Non-pigmented ciliary epithelial cell (primary cell): ENCODE measurements at places on chromosomes 3 and 15.
A peak's percentile ranks its signal among the peaks of the same experiment; 100 is the strongest.

GRCh38 chr3:14208977-14209394 is 30.4 kb downstream of the LSM3 start:
- no peak for DNase-seq

- DNase-seq: no peak
These were observed 4.5 kb upstream of the C15orf39 start for GRCh38 chr15:75197062-75197630.

DNA sequence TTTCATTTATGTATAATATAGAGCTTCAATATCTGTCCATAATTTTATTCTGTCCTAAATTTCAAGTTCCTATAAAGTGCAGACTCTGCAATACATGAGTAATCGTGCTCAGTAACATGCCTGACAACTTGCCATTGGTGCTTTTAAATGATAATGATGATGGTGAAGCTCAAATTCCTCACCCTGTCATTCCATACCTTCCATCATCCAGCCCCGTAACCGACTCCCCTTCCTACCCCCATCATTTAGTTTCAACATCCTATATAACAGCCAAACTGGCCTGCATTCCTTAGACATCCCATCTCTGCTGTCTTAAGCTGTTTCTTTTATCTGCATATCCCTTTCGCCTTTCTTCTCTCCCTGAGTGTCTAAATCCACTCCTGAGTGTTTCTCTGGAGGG is 67.2 kb upstream of the DLG1 start:
- DNase-seq: no peak

- no peak for DNase-seq
These were observed 635.6 kb upstream of the ALCAM start for GRCh38 chr3:104731074-104731473.

- peak; percentile 65 for DNase-seq
These were observed 157.2 kb downstream of the LRRC28 start for GRCh38 chr15:99408236-99409096.

GRCh38 chr3:141960731-141961130 is 84.3 kb downstream of the ATP1B3 start:
- DNase-seq: no peak

- DNase-seq: no peak
These were observed 29.7 kb upstream of the NDUFB4 start for GRCh38 chr3:120566243-120566975.

GRCh38 chr3:10542518-10542917 is 37.1 kb upstream of the ATP2B2 start:
- DNase-seq: no peak

DNA sequence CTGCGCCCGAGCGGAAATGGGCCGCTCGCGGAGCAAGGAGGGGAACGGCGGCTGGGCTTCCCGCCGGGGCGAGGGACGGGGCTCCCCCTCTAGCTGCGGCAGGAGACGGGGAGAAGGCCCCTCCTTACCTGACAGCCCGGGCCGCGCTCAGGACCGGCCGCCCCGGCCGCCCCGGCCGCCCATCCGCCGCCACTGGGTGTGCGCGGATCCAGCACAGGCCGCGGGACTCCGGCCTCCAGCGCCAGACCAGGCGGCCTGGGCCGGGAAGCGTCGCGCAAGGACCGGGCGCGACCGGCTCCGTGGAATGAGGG is 296 bp downstream of the TPRA1 start:
- DNase-seq: no peak

DNA sequence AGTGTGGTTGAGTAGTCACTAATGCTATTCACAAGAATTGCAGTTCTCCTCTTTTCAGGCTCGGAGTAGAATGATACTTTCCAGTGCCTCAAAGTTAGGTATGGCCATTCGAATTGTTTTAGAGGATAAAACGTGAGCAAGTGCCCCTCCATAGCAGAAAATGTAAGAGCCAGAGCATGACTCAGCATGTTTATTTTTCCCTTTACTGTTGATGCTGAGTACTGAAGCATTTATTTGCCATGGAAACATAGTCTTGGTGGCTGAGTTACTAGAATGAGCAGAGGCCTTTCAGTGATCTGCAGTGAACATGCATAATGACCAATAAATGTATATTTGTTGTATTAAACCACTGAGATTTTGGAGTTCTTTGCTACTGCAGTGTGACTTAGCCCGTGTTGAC is 540.6 kb downstream of the NLGN1 start:
- DNase-seq: no peak

DNA sequence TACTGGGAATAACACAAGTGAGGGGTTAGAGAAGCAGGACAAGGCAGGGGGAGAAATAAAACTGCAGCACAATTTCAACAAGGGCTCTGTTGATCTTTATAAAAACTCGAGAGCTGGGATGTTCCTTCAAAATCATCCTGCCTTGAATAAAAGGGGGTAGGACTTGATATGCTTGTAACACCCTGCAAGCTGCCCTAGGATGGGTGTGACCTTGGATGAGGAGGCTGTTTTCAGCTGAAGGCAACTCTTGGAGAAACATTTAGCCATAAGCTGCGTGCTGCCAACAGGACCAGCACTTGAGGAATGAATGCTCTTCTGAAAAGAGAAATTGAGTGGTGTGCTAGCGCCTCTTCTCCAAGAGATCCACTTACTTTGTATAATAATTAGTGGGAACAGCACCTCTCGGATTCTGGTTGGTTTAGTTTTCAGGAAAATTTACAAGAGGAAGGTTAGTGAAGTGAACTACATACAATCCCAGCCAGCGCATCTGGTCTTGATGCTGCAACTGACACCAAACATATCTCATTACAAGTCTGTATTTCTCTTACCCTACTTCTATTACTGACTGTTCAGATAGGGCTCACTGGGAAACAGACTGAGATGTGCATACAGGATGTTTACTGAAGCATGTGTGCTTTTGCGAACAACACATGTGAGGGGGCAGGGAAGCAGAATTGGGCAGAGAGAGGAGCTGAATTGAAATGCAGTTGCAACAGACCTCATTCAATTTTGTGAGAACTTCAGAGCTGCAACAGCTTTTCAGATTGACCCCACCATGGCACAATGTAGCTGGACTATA is 643.0 kb upstream of the GOLIM4 start:
- no peak for DNase-seq

- DNase-seq: no peak
These were observed 260.3 kb upstream of the TPM1 start for GRCh38 chr15:62782071-62782841.

GRCh38 chr3:89762405-89762804 is 655.0 kb downstream of the EPHA3 start:
- DNase-seq: no peak

- DNase-seq: peak; percentile 78
These were observed 125.5 kb downstream of the NSMCE3 start for GRCh38 chr15:29143909-29144635.

DNA sequence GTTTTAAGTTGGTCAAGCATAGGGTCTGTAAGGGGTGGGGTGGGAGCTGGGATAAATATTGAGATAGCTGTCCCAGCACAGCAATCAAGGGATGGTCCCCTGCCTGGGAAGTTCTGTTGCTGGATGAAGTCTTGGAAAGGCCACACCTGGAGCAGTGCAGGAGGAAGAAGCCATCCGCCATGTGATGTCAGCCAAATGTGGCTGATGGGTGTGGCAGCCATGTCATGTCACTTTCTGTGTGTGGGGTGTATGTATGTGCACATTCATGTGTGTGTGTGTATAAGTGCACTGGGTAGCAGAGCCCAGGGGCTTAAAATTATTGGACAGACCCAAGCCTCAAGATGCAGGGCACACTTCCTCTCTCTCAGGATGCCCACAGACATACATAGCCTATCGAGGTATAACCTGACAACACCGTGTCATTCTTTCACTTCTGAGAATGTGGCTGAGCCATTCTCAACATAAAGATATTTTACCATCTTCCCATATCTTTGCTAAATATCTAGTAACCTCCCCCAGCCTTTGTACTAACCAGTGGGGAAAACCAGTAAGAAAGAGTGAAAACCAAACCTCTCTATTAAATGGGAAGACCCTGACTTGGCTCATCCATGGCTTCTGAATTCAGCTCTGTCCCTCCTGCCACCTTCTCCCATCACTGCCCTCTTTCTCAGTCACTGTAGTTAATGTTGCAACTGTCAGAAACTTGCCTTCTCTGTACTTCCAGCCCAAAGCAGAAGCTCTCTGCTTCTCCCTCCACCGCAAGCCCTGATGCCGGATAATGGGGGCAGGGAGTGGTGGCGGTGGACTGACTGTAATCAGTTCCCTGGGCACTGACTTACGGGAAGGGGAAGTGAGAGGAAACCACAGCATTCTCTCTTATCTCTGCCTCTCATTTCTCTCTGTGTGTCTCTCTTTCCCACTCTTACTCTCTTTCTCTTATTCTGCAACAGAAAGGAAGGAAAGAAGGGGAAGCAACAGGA is 11.2 kb downstream of the TNFSF10 start:
- no peak for DNase-seq

DNA sequence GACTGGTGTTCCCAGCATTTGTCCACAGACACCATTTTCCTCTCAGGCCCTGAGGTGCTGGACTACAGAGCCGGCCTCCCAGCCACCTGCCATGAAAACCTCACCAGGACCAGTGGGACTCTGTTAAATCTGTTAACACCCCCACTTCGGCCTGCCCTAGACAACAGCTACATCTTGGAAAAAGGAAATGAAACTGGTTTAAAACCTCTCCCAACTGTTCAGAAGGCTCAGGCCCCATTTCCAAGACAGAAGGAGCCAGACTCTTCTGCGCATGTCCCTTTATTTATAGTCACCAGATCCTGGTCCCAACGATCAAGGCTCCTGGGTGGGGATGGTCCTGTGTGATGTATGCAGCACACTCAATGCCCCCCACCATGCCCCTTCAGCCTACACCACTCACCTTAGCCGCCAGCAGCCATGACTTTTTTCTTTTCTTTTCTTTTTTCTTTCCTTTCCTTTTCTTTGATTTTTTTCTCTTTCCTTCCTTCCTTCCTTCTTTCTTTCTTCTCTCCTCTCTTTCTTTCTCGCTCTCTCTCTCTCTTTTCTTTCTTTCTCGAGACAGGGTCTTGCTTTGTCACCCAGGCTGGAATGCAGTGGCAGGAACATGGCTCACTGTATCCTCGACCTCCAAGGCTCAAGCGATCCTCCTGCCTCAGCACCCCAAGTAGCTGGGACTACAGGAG is 25.5 kb upstream of the FLNB start:
- DNase-seq: no peak

- no peak for DNase-seq
These were observed 47.7 kb downstream of the MECOM start for GRCh38 chr3:169615833-169616232.

DNA sequence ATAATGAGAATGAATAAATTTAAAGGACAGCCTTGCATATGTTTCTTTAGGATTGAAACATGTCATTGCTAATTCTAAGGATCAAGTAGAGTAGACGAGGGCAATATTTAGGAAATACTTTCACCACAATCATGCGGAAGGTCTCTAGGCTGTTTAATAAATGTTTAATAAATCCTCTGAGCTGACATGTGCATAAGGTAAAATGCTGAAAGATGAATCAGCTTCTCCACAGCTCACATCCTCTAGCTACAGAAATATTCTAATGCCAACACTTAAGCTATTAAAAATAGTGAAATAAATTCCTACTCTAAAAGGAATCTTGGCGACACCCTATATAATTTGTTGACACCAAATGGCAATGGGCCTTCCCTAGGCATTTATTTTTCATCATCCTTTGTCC is 407.3 kb downstream of the TBL1XR1 start:
- no peak for DNase-seq

GRCh38 chr3:59518283-59519055 is 468.6 kb upstream of the CFAP20DC start:
- DNase-seq: no peak

- DNase-seq: no peak
These were observed 55.5 kb downstream of the ST6GAL1 start for GRCh38 chr3:186985661-186986364.

DNA sequence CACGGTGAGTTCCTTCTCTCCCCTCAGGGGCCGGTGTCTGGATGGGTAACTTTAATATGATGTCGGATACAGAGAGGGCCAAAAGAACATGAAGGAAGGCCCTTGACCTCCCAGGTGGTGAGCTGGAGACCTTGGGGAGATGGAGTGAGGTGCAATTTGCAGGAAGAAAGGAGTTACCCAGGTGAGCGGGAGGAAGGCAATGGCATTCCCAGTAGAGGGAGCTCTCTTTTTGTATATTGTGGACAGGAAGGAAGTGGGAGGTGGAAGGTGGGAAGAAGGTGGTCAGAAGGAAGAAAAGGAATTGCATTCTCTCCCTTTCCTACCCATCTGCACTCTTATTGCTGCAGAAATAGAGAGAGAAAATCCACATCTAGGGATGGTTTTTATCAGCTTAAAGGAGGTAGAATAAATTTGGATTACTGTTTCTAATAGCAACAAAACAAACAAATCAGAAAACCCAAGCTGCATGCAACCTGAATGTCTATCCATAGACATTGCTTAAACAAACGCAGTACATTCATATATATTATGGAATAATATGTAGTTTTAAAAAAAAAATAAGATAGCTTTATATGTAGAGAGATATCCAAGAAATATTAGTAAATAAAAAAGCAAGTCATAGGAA is 169.0 kb upstream of the TSC22D2 start:
- DNase-seq: no peak

DNA sequence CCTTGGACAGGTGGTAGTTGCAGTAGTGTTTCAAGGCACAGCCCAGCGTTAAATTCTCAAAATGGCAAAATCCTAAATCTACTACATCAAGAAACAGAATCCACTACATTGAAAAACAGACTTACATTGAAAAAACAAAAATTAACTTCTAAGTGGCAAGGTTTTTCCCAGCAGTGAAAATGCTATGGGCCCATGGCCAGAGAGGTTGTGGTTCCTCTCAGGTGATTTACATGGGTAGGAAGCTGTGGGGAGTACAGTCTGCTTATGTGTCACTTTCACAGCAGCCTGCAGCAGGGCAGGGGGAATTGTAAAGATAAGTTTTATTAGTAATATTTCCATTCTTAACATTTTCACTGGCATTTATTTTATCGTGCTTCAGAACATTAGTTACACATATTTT is 24.9 kb downstream of the TTC14 start:
- no peak for DNase-seq

GRCh38 chr3:127990051-127990450 is 62.2 kb upstream of the SEC61A1 start:
- no peak for DNase-seq

- no peak for DNase-seq
These were observed 134.4 kb downstream of the CACNA1D start for GRCh38 chr3:53628536-53629401.

DNA sequence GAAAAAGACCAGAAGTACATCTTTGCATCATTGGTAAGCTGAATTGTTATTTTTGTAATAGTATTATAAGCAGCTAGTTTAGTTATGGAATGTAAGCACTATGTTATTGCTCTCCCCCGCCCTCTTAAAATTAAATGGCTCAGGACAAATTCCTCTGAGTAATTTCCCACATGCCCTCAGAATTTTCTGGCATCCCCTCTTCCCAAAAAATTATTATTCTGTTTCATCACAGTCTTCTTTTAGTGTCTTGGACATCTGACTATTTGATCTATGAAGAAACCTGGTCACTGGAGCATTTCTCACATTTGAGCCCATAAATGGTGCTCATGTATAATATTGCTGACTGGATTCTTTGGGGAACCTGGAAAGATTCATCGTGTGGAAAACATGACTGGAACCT is 68.3 kb downstream of the KLHL25 start:
- DNase-seq: no peak

DNA sequence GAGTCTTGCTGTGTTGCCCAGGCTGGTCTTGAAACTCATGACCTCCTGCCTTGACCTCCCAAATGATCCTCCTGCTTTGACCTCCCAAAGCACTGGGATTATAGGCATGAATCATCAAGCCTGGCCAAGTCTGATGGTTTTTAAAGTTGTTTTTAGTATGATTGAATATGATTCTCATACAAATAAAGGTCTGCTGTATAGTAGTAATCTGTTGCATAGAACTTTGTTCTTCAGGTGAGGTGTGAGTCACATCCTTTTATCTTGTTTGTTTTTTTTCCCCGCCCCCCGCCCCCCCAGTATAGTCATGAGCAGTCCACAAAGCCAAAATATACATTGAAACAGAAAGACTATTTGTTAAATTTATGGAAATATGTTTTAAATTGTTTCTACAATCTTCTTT is 39.0 kb downstream of the UBE2E2 start:
- no peak for DNase-seq
